ENCODE measurements at places on chromosomes 1 and 21.

DNA sequence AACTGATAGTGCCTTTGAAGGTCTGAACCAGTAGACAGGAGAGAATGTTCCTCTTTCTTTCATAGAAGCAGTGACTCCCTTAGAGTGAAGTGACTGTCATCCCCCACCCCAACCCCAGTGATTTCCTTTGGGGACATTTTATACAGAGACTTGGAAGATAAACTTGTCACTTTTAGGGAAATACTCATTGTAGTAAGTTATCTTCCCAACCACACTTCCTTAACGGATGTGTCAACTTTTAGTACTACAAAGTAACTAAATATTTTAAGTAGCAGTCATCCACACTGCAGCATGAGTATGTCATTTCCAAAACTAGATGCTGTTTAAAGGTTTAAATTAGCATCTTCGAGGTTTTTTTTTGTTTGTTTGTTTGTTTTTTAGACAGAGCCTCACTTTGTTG lies 13.7 kb downstream of the LRRC8B start:
- DNase-seq, result no peak

DNA sequence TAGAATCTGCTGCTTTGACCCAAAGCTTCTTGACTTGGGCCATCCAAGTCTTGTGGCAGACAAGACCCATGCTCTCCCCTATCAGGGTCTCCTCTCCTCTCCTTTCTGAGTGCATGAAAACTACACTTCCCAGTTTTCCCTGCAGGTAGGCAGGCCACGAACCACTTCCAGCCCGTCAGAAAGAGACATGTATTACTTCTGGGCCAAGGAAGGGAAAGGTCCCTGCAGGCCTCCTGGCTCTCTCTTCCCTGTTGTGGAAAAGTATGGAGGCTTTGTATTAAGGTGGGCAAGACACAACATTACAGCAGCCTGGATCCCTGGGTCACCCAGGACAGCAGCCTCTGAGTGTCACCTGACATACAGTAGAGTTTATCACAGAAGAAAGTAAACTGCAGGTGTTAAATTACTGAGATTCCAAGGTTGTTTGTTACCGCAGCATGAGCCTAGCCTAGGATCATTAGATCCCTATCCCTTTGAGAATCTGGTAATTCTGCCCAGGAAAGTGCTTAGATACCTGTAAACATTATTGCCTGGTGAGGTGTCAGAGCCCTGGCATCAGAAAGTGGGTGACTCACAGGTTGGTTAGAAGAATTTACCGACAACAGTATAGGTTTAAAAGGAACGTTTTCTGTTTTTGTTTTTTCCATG lies 717.3 kb downstream of the MATN1 start:
- DNase-seq, result no peak

GRCh38 chr1:17539118-17539476 lies 401 bp upstream of the ARHGEF10L start:
- DNase-seq, result no peak

DNA sequence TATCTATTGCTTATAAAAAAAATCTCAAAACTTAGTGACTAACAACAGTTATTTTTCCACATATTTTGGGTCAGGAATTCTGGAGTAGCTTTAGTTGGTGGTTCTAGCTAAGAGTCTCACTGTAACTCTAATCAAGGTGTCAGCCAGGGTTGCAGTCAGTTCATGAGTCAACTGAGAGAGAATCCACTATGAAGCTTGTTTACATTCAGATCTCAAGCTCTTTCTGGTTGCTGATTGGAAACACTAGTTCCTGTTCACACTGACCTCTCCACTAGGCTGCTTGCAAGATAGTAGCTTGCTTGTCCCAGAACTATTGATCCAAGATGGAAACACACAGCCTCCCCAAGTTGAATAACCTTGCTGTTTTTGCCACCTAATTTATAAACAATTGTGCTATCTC lies 1192.1 kb upstream of the B3GALT2 start:
- DNase-seq, result no peak

DNA sequence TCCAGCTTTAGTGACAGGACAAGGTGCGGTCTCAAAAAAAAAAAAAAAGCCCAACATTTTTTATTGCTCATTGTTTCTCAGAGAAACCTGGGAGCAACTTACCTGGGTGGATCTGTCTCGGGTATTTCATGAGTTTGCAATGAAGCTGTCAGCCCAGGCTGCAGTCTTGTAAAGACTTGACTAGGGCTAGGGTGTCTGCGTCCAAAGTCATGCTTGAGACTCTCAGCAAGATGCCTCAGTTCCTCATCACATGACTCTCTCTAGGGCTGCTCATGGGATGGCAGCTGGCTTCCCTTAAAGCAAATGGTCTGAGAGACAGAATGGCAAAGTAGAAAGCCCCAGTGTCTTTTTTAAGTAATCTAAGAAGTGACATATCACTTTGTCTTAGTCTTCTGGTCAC lies 8.1 kb downstream of the GABPA start:
- DNase-seq, result no peak

DNA sequence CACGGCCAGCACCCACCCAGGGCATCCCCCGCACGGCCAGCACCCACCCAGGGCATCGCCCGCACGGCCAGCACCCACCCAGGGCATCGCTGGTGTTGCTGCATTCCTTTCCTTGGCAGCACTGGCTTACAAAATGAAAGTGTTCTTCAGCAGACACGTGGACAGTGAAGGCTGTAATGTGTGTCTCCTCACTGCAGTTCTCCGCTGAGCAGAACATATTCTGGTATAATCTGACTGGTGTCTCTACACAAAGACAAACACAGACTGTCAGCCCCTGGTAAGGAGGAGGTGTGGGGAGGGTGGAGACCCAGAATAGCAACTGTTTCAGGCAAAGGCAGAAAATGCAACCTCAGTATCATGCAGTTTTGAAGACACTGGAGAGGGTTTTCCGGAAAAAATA lies 7.3 kb downstream of the LYPD8 start:
- DNase-seq, result no peak

- DNase-seq, result no peak
Measured at GRCh38 chr1:63112155-63112900, 210.0 kb upstream of the FOXD3 start.

DNA sequence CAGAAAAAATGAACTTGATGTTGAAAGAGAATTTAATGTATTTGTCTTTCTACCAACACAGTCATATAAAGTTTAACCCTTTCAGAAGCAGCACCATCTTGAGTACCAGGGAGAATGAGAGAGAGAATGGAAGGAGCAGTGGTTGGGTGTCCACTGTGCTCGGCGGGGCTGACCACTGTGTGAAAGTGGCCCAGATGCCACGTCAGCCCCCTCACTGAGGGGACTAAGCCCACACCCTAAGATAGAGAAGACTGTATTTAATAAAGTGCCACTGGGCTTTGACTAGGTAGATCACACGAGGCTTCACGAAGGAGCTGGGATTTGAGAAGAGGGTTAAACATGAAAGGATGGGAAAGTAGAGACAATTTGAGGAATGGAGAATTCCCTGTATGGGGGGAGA lies 31.2 kb downstream of the BATF3 start:
- no peak for DNase-seq

DNA sequence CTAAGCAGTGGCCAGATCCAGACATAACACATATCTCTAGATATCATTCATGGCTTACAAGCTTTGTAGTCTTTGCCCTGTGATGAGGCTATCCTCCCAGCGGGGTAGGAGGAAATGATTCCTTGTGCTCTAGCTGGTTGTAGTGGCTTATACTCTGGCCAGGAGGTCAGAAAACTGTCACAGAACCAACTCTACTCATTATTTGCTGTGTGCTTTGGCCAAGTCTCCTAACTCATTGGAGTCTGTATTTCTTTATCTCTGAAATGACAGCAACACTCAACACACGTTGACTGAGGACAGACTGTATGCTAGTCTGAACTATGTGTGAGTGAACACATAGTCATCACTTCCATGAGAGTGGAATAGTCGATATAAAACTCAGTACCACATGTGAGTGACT lies 116.7 kb upstream of the F3 start:
- no peak for DNase-seq

GRCh38 chr21:41307219-41307618 lies 9.4 kb upstream of the FAM3B start:
- no peak for DNase-seq
